ENCODE measurements at places on chromosomes 1 and 21.

DNA sequence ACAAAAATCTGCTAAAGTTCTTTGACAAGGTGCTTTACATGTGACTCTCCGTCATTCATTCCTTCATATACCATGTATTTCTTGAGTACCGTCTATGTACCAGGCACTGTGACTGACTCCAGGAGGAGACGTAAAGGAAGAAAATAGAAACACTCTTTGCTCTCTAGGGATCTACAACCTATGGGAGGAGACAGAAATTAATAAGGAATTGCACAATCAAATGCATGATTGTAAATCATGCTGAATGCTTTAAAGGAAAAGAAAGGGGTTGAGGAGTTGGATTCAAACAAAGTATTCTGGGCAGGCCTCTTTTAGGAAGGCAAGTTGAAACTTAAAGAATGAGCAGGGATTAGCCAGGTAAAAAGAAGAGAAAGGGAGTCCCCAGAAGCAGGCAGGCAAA, 239.1 kb upstream of the FGGY start:
- DNase-seq: no peak

DNA sequence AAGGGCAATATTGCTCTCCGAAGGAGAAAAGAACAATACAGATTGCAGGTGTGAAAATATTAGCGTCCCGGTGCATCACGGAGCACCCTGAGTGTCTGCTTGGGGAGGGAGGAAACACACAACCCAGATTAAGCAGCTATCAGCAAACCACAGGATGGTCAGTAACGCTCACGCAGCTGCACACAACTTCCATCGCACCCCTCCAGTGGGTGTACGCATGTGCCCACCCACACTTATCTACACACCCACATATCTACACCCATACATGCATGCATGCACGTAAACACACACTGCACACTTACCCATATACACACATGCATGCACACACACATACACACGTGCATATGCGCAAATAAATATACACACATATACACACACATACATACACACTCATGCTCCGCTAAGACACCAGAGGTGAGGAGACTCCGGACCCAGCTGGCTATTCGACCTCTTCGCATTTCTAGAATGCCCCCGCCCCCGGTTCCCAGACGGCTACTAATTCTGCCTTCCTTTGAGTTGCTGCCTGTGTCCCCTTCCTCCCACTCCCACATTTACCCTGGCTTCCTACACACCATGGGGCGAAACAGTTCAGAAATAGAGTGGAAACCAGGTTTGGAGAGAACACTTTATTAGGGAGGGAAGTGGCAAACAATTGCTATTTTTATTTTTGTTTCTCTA, 26.2 kb downstream of the ITPKB start:
- no peak for DNase-seq

DNA sequence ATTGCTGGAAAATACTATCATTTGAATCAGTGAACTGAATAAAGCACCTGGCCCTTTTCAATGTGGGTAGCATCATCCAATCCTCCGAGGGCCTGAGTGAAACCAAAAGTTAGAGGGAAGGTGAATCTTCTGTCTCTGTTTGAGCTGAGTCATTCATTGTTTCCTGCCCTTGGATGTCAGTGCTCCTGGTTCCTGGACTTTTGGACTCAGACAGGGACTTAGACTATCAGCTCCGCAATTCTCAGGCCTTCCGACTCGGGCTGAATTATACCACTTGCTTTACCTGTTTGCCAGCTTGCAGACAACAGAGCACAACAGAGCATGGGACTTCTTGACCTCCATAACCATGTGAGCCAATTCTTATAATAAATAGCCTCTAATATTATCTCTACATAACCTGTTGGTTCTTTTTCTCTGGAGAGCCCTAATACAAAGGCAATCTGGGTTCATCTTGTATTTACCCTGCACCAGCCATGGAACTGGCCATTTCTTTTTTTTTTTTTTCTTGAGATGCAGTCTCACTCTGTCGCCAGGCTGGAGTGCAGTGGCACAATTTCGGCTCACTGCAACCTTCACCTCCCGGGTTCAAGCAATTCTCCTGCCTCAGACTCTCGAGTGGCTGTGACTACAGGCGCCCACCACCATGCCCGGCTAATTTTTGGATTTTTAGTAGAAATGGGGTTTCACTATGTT, 19.2 kb upstream of the VASH2 start:
- no peak for DNase-seq

GRCh38 chr1:31802190-31803150, 13.4 kb downstream of the SPOCD1 start:
- DNase-seq: no peak

GRCh38 chr1:150168960-150169601, 19.4 kb downstream of the PLEKHO1 start:
- DNase-seq: peak; percentile 29

GRCh38 chr1:184513966-184514365, 127.1 kb downstream of the C1orf21 start:
- no peak for DNase-seq

GRCh38 chr1:24934310-24935195, 4.5 kb upstream of the RUNX3 start:
- DNase-seq: no peak

DNA sequence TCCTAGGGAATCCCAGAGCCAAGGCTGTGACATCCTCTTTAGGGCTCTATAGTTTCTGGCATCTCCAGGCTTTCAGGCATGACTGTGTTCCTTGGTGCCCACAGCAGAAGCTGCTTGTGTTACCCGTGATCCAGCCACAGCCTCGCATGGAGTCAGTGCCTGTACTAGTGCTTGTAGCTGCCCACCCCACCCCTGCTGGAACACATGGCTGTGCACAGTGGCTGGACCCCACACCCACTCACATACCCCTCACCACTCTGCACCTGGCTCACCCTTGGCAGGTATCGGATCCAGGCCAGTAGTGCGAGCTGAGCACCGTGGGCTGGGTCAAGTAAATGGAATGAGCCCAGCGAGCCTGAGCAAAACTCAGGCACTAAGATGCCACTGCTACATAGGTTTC, 934.7 kb upstream of the PRMT6 start:
- DNase-seq: no peak

DNA sequence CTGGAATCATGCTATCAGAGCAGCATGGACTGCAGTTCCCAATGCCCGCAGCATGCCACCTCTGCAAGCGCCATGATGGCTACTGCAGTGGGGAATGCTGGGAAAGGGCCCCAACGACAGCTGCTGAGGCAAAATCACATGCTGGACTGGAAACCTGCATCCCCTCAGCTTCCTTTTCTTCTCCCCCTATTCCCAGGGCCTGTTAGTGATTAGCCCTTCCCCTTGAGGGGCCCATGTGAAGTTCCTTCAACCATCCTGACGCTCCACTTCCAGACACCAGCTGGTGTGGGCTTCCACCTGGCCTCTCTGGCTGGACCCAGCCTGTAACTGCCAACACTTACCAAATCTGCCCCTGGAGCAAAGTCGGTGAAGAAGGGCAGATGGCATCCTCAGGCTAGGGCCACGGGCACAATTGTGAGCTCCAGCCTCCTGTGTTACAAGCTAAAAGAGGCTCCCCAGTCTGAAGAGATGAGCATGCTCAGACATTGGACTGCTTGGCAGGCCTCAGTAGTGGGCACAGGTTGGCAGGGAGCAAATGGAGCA, 22.1 kb upstream of the SDC3 start:
- DNase-seq: no peak

- DNase-seq: no peak
These were observed 1512.0 kb upstream of the PRMT6 start for GRCh38 chr1:105544475-105544874.

Measured in activated CD8-positive, alpha-beta memory T cell treated with anti-CD3 and anti-CD28 coated beads for 4 hours (primary cell).